ENCODE measurements at places on chromosomes 3 and 15.

DNA sequence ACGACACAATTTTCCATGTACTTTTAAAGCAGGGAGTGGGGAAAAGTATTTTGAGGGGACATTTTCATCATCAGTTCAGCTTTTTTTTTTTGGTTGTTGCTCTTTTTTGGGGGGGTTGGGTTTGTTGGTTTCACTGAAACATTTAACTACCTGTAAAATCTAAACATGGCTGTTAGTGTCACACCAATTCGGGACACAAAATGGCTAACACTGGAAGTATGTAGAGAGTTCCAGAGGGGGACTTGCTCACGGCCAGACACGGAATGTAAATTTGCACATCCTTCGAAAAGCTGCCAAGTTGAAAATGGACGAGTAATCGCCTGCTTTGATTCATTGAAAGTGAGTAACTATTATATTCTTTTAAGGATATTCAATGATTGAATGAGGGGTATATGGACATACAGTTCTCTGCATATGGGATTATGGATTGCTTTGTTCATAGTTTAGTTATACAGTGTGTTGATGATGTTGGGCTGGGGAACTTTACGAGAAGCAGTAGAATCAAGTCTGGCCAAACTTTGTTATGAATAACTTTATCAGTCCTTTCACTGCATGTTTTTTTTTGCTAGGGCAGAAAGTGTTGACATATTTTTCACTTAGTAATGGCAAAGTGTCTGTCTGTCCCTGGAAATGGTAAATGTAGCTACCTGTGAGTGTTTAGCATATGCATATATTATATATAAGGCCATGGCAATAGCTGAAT, 31.5 kb downstream of the MBNL1 start:
- DNase-seq = no peak

GRCh38 chr15:75027551-75027950, 4.2 kb downstream of the PPCDC start:
- no peak for DNase-seq

- DNase-seq = no peak
Measured at GRCh38 chr3:134037168-134037567, 7.4 kb upstream of the SLCO2A1 start.

DNA sequence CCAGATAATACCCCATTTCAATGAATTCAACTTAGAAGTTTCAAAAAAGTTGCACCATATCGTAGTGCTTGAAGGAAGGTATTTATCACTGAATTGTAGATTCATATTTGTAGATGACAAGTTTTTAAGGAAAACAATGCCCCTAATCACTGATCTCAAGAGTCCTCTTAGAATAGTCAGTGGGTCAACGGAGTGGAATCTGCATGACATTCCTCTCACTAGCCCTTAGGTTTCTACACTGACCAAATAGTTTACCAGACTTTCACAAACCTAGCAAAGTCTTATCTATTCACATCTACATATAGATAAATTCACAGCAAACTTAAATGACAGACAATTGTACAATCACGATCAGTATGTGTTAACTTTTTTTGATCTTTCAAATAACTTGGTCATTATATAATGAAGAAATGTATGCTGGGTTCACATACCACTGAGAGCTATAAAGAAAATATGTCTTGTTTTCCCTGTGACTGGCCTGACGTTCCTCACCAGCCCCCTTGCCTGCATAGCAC, 35.7 kb upstream of the PHLDB2 start:
- DNase-seq = no peak

GRCh38 chr15:77144492-77145070, 73.7 kb upstream of the TSPAN3 start:
- no peak for DNase-seq

- DNase-seq = no peak
Measured at GRCh38 chr15:68849497-68849896, 28.8 kb upstream of the ANP32A start.
